ENCODE measurements at places on chromosomes 2 and 18. TPM values are rescaled to one million over a fixed set of nuclear protein-coding genes. Genes with fewer than 3 reads are reported as not detected.

- no peak overlapping the region for H3K27ac ChIP-seq
- no peaks in the 10 kb centered on the region for H3K4me1 ChIP-seq
- H3K27me3 ChIP-seq, result no peaks in the 10 kb centered on the region
- H3K4me3 ChIP-seq, result no peak overlapping the region
Observed at GRCh38 chr2:90069290-90069894, 1377.9 kb downstream of the RPIA start.

DNA sequence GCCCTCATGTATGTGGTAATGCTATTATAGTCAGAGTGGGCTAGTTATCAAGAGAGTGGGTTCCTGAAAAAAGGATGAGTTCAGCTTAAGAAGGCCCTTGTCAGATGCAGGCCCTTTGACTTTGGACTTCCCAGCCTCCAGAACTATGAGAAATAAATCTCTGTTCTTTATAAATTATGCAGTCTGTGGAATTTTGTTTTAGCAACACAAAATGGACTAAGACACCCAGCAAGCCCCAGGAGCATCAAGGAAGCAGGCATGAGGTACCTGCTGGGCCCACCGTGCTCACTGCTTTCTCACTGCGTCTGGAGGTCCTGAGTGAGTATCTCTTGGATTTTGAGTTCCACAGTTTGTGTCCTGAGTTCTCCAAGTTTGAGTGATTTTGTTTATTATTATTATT is 35.9 kb upstream of the LIPG start:
- no peaks in the 10 kb centered on the region for H3K36me3 ChIP-seq
- no peak for DNase-seq
- H3K27me3 ChIP-seq, result peaks cover 2% of the 10 kb centered on the region
- no peak overlapping the region for H3K27ac ChIP-seq
- H3K4me3 ChIP-seq, result no peak overlapping the region
- H3K4me1 ChIP-seq, result peaks cover 3% of the 10 kb centered on the region

DNA sequence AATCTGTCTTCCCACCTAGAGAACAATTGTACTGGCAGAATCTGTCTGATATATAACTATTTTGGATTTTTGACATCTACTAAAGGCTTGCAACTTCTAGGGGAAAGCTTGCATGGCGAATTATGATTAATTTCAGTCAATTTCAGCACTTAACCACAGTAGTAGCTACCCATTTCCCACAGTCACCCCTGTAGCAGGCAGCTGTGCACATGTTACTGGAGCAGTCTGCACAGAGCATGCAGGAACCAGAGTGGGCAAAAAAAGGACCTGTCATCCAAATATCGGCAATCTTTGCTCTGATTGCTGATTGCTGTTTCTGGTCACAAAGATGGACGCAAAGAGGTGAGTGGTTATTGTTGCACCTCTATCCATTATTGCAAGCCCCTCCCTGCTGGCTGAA is 473.3 kb downstream of the SPAG16 start:
- H3K36me3 ChIP-seq, result no peaks in the 10 kb centered on the region
- no peaks in the 10 kb centered on the region for H3K4me1 ChIP-seq
- DNase-seq, result no peak
- no peaks in the 10 kb centered on the region for H3K27me3 ChIP-seq
- no peak overlapping the region for H3K4me3 ChIP-seq

DNA sequence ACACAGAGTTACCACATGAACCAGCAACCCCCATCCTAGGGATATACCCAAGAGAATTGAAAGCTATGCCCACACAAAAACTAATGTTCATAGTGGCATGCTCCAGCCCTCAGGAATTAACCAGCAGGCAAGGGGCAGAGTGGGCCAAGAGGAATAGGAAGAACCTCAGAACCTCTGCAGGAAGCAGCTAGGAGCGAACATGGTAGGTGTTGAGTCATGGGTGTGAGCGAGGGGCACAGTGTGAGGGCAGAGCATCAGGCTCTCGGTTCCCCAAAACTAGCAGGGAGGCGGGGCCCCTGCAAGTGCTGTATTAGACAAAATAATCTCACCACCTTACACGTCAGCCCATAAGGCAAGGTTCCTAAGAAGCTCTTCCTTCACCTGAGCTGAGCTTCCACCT is 5.6 kb upstream of the RUFY4 start:
- H3K27me3 ChIP-seq, result no peaks in the 10 kb centered on the region
- H3K27ac ChIP-seq, result no peak overlapping the region
- H3K4me1 ChIP-seq, result peaks cover 6% of the 10 kb centered on the region
- no peaks in the 10 kb centered on the region for H3K36me3 ChIP-seq

- H3K4me1 ChIP-seq, result peaks cover 9% of the 10 kb centered on the region
- H3K36me3 ChIP-seq, result peaks cover 21% of the 10 kb centered on the region
- no peak overlapping the region for H3K27ac ChIP-seq
- H3K4me3 ChIP-seq, result no peak overlapping the region
- H3K27me3 ChIP-seq, result no peaks in the 10 kb centered on the region
Observed at GRCh38 chr2:237711458-237712150, 84.2 kb downstream of the LRRFIP1 start.

SERPINB3 gene
- not detected for total RNA-seq

- H3K4me3 ChIP-seq, result no peak overlapping the region
- no peaks in the 10 kb centered on the region for H3K4me1 ChIP-seq
- no peaks in the 10 kb centered on the region for H3K27me3 ChIP-seq
Observed at GRCh38 chr2:152894051-152894450, 175.6 kb downstream of the ARL6IP6 start.

- peaks cover 24% of the 10 kb centered on the region for H3K27me3 ChIP-seq
- no peaks in the 10 kb centered on the region for H3K36me3 ChIP-seq
- H3K27ac ChIP-seq, result peak overlapping the region; percentile 61
- peaks cover 18% of the 10 kb centered on the region for H3K4me1 ChIP-seq
Observed at GRCh38 chr2:218368621-218369153, 12.0 kb downstream of the CATIP start.

- no peak for DNase-seq
- H3K4me3 ChIP-seq, result no peak overlapping the region
- H3K4me1 ChIP-seq, result no peaks in the 10 kb centered on the region
- no peaks in the 10 kb centered on the region for H3K27me3 ChIP-seq
- H3K27ac ChIP-seq, result no peak overlapping the region
Observed at GRCh38 chr18:53795061-53795460, 429.4 kb downstream of the MBD2 start.

DNA sequence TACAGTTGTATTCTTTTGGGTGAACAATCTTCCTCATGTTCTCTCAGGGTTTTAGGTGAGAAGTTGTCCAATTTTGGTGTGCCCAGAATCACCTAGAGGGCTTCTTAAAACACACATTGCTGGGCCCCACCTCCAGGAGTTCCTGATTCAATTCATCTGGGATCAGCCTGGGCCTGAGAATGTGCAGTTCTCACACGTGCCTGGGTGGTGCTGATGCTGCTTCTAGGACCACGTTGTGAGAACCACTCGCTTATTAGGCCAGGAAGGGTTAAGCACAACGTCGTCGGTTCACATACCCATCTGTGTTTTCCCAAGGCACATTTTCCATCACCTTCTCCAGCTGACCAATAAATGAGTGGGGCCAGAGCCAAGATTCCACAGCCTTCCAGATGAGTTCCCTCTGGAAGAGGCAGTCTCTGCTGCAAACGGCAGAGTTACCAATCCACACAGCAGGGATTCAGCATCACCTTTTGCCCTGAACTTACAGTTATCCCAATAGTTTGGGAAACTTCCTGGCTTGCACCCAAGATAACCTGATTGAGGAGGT is 277.7 kb upstream of the HNRNPA3 start:
- H3K27me3 ChIP-seq, result no peaks in the 10 kb centered on the region
- no peak for DNase-seq
- no peak overlapping the region for H3K4me3 ChIP-seq
- no peaks in the 10 kb centered on the region for H3K36me3 ChIP-seq
- no peaks in the 10 kb centered on the region for H3K4me1 ChIP-seq

IHH gene
- 0.30 TPM for total RNA-seq

MLPH gene
- total RNA-seq, result 5.2 TPM

KYNU gene
- total RNA-seq, result 1.4 TPM

MYO7B gene
- 4.3 TPM for total RNA-seq

DNA sequence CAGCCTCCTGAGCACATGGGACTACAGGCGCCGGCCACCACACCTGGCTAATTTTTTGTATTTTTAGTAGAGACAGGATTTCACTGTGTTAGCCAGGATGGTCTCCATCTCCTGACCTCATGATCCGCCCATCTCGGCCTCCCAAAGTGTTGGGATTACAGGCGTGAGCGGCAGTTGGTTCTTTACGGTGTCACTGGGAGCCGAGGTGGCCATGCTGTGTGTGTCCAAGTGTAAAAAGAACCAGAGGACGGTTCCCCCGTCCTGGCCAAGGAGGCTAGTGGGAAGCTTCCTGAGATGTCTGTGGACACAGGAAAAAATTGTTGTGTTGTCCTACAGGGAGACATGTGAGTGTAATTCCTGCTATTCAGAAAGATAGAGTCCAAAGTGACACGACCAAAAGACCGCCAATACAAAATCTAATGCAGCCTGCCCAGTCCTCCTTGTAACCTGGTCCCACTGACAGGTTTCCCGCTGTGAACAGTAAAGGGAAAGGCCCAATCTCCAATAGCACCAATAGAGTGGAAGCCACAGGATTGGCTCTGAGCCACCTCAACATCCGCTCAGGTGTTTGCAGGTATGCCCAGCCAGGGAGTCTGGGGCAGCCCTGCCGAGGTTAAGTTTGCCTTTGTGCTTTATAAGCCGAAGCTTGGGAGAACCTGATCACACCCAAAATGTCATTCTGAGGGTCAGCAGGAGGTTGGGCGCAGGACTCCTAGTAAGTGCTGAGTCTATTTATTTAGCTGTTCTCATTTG is 40.6 kb downstream of the NCK2 start:
- no peak for DNase-seq
- H3K4me1 ChIP-seq, result peaks cover 33% of the 10 kb centered on the region
- H3K27me3 ChIP-seq, result no peaks in the 10 kb centered on the region
- H3K27ac ChIP-seq, result no peak overlapping the region
- no peak overlapping the region for H3K4me3 ChIP-seq

KCNG2 gene
- total RNA-seq, result 1.4 TPM

- no peak overlapping the region for H3K4me3 ChIP-seq
- H3K36me3 ChIP-seq, result no peaks in the 10 kb centered on the region
- DNase-seq, result no peak
- H3K27me3 ChIP-seq, result no peaks in the 10 kb centered on the region
- no peak overlapping the region for H3K27ac ChIP-seq
- H3K4me1 ChIP-seq, result no peaks in the 10 kb centered on the region
Observed at GRCh38 chr18:63837590-63837989, 49.9 kb upstream of the SERPINB2 start.

DNA sequence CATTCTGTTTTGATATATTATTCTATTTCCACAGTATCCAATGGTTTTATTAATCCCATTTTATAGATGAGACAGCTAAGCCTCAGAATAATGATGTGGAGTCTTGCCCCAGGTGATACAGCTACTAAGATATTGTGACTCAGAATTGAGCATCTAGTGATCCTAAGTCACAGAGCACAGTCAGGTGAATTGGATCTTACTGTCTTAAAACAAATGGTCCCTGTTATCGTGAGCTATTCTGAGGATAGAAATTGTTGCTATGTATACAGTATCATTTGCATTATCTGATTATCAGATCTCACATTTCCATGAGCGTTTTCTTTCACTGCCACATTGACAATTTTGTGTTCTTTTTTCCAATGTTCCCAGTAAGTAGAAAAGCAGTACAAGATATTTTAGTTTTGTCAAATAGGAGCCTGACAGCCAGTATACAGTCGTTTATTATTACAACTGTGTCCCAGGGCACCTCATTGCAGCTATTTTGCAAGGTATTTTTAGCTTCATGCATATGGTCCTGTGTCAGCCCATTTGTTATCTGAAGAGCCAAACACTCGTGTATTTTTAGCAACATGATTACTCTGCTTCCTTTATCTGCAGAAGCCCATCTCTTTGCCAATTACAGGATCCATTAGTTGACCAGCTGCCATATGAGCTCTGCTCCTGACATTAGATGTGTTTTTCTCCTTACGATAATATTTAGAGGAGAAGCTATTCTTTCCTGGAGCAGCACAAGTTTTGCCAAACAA is 25.1 kb upstream of the SGPP2 start:
- H3K27me3 ChIP-seq, result no peaks in the 10 kb centered on the region
- no peaks in the 10 kb centered on the region for H3K36me3 ChIP-seq
- no peak overlapping the region for H3K4me3 ChIP-seq
- H3K27ac ChIP-seq, result no peak overlapping the region
- DNase-seq, result no peak
- H3K4me1 ChIP-seq, result no peaks in the 10 kb centered on the region

CLEC4F gene
- not detected for total RNA-seq

TANC1 gene
- 26.7 TPM for total RNA-seq

GRCh38 chr2:237672731-237673129 is 45.3 kb downstream of the LRRFIP1 start:
- no peak overlapping the region for H3K27ac ChIP-seq
- no peak for DNase-seq
- H3K4me3 ChIP-seq, result no peak overlapping the region
- peaks cover 5% of the 10 kb centered on the region for H3K36me3 ChIP-seq

GRCh38 chr2:199462956-199463692 is 5.4 kb upstream of the SATB2 start:
- H3K4me3 ChIP-seq, result no peak overlapping the region
- H3K27me3 ChIP-seq, result peaks cover 86% of the 10 kb centered on the region
- no peak overlapping the region for H3K27ac ChIP-seq
- DNase-seq, result no peak
- peaks cover 43% of the 10 kb centered on the region for H3K4me1 ChIP-seq

C1QL2 gene
- 0.20 TPM for total RNA-seq

GRCh38 chr2:70556608-70557007 is 3.0 kb upstream of the TGFA start:
- peaks cover 16% of the 10 kb centered on the region for H3K27me3 ChIP-seq
- H3K4me1 ChIP-seq, result peaks cover 24% of the 10 kb centered on the region
- no peaks in the 10 kb centered on the region for H3K36me3 ChIP-seq
- H3K4me3 ChIP-seq, result no peak overlapping the region

ATOH8 gene
- 25.8 TPM for total RNA-seq

- no peak for DNase-seq
- H3K27me3 ChIP-seq, result no peaks in the 10 kb centered on the region
- peaks cover 9% of the 10 kb centered on the region for H3K4me1 ChIP-seq
Observed at GRCh38 chr2:25674077-25674362, 643 bp upstream of the DTNB start.

DNA sequence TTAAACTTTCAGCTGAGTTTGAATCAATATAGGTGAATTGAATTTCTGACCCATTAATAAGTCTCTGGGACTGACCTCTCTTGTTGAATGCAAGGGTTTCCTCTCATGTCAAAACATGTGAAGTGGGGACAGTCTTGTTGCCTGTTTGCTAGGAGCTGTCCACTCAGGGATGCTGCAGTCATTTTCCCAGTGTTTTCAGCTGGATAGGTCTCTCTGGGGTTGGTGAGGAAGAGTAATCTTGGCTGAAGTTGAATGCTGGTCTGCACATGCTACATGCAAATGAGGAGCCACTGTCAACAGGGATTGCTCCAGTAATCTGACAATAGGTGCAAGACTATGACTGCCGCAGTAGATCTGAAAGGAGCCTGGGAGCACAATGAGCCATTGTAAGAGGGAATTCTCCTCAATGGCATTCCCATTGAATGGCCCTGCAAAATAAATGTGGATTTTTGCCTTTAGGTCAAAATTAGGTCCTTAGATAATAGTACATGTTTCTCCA is 34.1 kb upstream of the IL1RL1 start:
- no peaks in the 10 kb centered on the region for H3K27me3 ChIP-seq
- H3K27ac ChIP-seq, result no peak overlapping the region
- H3K4me1 ChIP-seq, result no peaks in the 10 kb centered on the region
- H3K4me3 ChIP-seq, result no peak overlapping the region
- DNase-seq, result no peak
- no peaks in the 10 kb centered on the region for H3K36me3 ChIP-seq

GRCh38 chr2:175743011-175743410 is 259.1 kb downstream of the LNPK start:
- no peak overlapping the region for H3K4me3 ChIP-seq
- H3K36me3 ChIP-seq, result no peaks in the 10 kb centered on the region
- no peak for DNase-seq
- no peaks in the 10 kb centered on the region for H3K4me1 ChIP-seq
- H3K27me3 ChIP-seq, result no peaks in the 10 kb centered on the region

LYG1 gene
- total RNA-seq, result 2.1 TPM

DPP4 gene
- total RNA-seq, result 9.2 TPM
